ENCODE measurements at places on chromosomes 12 and 14.
A peak's percentile ranks its signal among the peaks of the same experiment; 100 is the strongest.

DNA sequence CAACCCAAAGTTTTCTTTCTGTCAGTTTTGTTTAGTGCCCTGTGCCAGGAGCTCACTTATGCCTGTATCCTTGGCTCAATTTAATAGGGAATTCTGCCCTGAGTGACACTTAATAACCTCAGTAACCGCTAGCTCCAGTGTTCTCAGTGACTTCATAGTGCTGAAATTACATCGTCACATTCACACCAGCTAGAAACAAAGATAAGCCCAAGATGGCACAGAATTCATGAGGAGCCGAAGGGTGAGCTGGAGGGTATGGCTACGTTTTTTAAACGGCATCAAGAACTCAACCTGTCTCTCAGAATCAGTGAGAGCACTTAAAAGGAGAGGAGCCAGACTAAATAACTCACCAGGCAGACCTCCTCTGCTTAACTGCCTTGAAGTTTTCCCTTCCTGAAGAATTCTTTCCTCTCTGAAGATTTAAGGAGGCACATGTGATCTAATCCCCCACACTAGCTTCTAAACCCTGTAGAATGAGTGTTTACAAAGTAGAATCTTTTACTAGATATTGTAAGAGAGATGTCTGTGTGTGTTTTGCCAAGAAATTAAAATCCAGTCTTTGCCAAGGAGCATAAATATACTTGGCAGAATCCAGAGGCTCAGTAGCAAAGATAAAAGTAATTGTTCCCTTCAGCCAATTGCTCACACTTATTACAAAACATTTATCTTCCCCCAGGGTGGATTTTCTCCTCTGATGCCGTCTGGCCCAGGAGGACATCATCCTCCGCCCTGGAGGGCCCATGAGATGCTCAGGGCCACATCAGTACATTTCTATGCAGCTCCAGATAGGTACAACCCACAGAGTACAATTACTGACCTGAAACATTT is 37.3 kb downstream of the PTGER2 start:
- DNase-seq, result no peak

DNA sequence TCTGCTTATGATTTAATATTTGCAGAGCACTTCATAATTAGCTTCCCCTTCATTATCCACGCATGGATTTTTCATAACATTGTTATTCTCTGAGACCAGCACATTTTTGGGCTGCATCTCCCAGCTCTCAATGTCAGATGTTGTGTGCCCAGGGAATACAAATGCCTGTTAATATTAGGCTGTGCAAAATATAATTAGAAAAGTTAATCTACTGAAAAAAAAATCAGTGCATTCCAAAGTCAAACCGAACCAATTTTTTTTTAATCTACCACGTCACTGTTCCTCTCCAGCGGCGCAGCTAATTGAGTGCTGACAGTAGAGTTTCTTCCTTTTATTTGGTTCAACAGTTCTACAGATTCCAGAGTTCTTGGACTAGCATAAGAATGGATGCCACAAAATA is 191.0 kb upstream of the RGS6 start:
- DNase-seq, result no peak

DNA sequence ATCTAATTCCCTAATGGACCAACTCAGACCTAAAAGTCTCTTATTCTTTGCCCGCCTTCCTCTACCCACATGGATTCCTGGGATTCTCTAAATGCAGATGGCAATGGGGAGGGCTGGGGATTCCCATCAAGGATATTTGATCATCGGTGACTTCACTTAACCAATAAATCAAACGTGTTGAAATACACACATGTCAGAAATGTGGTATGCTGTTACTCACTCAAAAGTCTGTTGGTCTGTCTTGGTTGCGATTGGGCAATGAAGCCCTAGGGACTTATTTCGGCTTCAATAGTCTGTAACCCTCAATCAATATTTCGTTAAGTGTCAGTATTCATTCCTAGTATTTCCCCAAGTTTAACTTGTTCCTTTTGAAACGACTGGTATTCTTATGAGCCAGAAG is 117.2 kb upstream of the DIO3 start:
- no peak for DNase-seq

DNA sequence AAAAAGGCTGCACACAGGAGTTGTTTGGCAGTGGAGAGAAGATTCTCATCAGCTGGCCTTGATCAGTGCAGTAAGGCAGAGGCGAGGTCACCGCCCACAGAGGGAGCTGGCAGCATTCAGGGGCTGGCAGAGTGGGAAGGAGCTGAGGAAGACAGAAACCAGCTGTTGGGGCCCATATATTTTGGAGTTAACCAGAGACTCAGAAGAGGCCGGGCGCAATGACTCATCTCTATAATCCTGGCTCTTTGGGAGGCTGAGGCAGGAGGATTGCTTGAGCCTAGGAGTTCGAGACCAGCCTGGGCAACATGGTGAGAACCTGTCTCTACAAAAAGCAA is 17.7 kb downstream of the SMCO2 start:
- no peak for DNase-seq

DNA sequence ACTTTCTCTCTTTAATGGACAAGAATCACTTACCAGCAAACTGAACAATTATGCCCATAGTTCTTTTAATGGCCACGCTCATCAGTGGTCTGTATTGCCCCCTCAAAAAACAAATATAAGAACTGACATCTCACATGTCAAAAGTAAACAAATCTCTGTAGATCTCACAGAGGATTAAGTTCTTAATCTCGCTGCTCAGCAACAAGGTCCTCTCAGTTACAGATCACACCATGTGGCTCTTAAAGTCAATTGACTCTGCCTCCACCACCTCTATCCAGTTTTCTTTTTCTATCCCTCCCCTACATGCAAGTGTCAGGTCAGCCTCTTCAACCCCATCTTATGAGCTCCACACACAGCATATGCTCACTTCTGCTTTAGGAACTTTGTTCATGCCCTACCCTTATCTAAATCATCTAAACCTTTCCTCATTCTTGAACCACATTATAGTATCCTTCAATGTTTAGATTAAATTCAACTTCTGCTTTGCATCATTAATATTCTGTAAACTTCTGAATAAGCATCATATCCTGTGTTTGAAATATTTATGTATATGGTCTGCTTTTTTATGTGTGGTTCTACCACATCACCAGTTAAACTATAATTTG is 7.2 kb downstream of the ADAM20 start:
- no peak for DNase-seq

- DNase-seq, result no peak
Observed at GRCh38 chr12:76964784-76965571, 86.2 kb upstream of the CSRP2 start.

- peak; percentile 26 for DNase-seq
Observed at GRCh38 chr12:43332977-43333640, 218.9 kb downstream of the ADAMTS20 start.

DNA sequence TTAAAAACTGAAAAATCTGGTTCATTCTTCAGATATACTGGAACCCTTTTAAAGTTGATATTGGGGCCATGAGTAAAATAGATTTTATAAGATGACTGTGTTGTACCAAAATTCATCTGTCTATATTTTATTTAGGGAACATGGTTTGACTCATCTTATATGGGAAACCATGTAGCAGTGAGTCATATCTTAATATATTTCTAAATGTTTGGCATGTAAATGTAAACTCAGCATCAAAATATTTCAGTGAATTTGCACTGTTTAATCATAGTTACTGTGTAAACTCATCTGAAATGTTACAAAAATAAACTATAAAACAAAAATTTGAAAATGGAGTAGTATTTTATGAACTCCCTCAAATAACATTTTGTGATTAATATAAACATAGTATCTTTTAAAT is 14.2 kb downstream of the PTGER2 start:
- no peak for DNase-seq

GRCh38 chr12:94397401-94397800 is 62.3 kb downstream of the CEP83 start:
- no peak for DNase-seq

DNA sequence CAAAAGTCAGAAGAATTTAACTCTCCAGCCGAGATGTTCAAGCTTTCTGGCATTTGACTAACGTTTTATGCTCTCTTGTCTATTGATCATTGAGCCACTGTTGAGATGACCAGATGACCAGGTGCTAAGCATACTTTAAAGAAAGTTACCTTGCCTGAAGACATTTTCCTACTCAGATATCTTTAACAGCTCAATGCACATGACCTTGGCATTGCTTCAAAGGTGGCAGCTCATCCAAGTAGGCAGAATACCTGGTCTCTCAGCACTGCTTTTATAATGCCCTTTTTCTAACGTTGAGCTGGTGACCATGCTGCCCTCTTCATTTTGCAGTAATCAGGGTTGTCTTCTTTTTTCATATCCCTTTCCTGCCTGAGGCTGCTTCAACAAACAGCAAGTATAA is 358.1 kb downstream of the RAD51B start:
- no peak for DNase-seq

GRCh38 chr12:109631302-109631701 is 57.7 kb downstream of the MVK start:
- DNase-seq, result no peak

GRCh38 chr14:68734231-68734732 is 58.6 kb downstream of the ZFP36L1 start:
- DNase-seq, result no peak

DNA sequence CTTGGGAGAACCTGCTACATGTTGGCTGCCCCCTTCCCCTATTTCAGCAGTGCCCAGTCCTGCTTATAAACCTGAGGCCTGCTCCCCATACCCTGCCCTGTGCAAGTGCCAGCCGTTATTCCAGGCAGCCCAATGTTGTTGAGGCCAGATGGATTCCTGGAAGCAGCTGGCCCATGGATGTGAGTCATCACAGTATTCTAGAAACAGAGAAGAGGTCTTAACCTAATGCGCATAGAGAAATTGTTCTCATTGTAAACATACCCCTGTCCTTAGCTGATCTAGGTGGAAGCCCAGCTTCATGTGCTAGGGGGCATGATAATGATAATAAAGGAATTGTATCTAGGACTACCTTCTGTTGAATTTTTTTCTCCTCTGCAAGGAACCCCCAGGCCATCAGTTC is 69.7 kb downstream of the TSPAN11 start:
- peak; percentile 84 for DNase-seq

GRCh38 chr12:48105321-48105866 is 485 bp downstream of the SENP1 start:
- no peak for DNase-seq

- DNase-seq, result no peak
Observed at GRCh38 chr12:76762601-76762980, 1.3 kb upstream of the ZDHHC17 start.

DNA sequence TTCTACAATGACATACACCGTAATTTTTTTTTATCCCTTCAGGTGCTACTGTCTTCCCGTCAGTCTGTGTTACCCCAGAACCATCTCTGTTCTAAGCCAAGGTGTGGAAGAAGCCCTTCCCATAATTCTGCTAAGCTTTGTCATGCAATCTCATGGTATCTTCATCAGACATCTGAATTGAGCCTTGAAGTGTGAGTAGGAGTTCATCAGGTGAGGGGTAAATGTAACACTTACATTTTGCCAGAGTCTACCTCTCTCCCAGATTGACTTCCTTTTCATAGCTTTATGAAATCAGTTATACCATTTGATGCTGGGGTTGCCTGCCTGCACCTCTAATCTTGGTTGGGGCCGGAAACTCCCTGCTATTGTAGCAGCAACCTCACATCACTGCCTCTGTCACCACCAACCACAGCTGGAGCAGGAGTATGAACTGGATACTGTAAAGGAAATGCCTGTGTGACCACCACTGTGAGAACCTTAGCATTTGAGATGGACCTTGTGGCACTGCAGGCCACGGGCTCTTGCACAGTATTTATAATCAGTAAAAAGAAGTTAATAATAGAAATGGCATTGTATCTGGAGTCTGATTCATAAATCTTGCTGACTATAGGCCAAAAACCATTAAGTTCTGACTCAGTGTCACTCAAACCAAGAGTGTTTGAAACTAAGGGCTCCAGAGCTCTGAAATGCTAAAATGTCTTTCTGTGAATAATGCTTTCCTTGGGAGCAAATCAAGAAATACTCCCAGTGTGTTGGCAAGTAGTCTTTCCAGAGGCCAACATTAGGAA is 58.7 kb upstream of the STK38L start:
- no peak for DNase-seq

- no peak for DNase-seq
Observed at GRCh38 chr12:89760783-89761182, 52.1 kb upstream of the ATP2B1 start.

- DNase-seq, result no peak
Observed at GRCh38 chr12:56989861-56990610, 16.3 kb downstream of the ZBTB39 start.

- no peak for DNase-seq
Observed at GRCh38 chr14:33999771-34000291, 49.0 kb upstream of the EGLN3 start.

GRCh38 chr14:95547272-95547625 is 12.4 kb downstream of the GLRX5 start:
- DNase-seq, result no peak

DNA sequence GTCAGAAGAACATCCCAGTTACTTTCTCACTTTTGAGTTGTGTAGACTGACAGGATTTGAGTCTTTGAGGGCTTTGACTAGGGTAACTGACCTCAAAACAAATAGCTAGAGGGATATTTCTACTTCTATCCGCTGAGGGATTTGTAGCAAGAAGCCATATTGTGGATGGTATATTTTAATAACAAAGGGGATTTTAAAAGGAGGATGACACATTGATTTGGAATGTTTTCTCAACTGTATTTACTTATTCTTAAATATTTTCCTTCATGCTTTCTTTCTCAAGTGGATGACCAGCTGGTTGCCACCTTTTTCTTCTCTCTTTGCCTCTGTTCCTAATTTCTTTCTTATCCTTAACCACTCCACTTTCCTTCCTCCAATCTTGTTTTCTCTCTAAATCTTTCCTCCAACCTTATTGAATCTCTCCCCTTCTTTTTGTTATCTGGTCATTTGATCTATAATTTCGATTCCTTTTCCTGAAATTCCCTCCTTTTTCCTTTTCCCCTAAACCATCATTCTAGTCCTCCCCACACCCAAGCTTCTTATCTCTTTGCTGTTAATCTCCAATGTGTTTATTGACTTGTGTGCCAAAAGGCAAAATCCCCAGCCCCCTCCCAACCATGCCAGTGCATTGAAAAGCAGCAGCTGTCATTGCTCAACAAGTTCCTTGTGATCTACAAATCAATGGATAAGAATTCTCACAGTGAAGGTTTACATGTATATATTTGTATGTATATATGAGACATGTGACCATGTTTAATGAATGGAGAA is 411.6 kb downstream of the RAD51B start:
- DNase-seq, result no peak

- no peak for DNase-seq
Observed at GRCh38 chr14:64743061-64743460, 38.8 kb downstream of the PLEKHG3 start.

GRCh38 chr14:77009014-77009413 is 19.5 kb downstream of the IRF2BPL start:
- no peak for DNase-seq

GRCh38 chr12:131634037-131634436 is 76.9 kb upstream of the SFSWAP start:
- DNase-seq, result no peak
